ENCODE measurements at places on chromosomes 3 and 15.

DNA sequence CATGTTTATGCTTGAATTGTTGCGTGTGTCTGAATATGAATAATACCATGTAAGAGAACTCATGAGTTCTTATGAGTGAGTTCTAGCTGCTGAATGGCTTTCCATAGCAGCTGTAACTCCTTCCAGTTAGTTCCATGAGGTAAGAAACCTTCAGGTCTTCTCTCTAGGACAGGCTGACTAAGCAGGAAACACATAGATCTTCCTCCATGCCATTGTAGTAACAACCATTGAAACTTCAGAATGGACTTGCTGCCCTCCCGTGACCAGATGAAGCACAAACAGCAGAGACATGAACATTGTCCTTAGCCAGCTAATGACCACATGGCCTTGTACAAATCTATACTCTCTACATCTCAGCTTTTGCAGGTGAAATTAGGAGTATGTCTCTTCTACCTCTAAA is 200.0 kb downstream of the ZNF385D start:
- no peak for DNase-seq

DNA sequence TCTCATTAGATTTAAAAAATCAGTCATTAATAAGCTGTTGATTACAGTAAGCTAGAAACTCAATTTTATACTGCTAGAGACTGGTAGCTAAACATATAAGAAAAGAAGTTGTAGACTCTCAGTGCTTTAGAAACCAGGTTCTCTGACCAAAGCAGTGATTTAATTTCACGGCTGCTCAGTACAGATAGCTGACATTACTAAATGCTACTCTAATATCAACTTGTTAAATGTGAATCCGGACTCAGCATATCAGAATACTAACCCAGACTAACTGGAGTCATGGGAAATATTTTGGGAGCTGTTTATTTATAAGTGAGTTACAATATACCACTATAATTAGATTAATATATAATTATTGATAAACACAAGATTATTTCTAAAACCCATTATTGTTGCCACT is 80.4 kb downstream of the NEDD4 start:
- no peak for DNase-seq

DNA sequence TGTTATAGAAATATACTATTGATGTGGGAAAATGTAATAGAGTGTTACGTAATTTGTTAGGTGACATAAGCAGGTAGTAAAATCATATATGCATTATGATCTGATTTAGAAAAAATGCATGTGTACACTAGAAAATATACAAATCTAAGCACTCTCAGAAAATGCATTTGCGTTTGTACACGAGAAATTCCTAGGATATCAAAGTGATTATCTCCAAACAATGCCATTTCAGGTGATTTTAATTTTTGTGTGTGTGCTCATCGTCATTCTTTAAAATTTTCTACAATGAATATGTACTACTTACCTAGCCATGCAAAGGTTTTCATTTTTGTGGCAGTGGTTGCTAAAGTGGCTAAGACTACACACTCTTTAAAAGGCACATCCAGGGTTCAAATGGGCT is 140.8 kb upstream of the RAD18 start:
- DNase-seq: no peak

DNA sequence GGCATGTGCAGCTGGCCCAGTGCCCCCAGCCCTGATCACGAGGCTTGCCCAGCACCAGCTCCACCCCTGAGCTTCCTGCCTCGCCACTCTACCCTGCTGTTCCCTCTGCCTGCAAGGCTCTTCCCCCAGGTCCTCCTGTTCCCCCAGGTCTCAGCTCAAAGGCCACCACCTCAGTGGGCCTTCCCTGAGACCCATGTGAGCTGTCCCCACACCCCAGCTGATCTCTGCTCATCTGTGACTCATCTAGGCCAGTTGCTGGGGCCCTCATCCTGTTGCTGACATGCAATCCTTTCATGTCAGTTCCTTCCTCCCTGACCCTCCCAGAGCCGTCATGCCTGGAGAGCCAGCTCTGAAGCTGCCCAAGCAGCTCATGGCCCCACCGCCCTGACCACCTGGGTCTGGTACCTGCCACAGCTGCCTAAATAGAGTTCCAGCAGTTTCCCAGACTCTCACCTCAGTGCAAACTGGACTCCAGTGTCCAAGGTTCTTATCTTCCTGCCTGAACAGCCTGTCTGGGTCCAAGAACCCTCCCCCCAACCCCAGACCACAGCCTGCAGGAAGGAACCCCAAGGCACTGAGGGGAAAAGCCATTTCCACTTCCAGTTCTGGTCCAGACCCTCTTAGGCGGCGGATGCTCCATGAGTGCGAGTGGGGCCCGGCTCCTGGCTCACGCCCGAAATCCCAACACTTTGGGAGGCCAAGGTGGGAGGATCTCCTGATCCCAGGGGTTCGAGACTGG is 116.6 kb upstream of the IQSEC1 start:
- peak; percentile 85 for DNase-seq

DNA sequence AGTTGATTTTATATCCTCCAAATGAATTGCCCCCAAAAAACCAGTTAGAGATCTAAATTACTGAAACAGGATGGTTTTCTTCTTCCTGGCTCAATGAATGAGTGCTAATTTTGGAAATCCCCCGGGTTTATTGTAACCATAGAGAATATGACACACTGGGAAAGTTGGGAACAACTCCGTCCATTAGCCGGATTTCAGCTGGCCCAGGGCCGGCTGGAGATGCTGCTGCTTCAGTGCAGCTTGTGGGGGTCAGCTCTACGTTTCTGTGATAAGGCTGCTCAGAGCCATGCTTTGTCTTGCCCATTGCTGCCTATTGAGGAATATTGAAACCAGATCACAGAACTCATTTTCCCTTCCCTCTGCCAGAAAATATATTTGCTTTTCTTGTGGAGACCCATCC is 20.3 kb downstream of the GYG1 start:
- no peak for DNase-seq
